NCI-H1417 treated with DMSO at 0.1 percent for 48 hours (cell line): ENCODE measurements at places on chromosomes 2 and 18.
A peak's percentile ranks its signal among the peaks of the same experiment; 100 is the strongest.

- DNase-seq, result no peak
Measured at GRCh38 chr2:145631561-145631960, 1111.6 kb upstream of the ZEB2 start.

DNA sequence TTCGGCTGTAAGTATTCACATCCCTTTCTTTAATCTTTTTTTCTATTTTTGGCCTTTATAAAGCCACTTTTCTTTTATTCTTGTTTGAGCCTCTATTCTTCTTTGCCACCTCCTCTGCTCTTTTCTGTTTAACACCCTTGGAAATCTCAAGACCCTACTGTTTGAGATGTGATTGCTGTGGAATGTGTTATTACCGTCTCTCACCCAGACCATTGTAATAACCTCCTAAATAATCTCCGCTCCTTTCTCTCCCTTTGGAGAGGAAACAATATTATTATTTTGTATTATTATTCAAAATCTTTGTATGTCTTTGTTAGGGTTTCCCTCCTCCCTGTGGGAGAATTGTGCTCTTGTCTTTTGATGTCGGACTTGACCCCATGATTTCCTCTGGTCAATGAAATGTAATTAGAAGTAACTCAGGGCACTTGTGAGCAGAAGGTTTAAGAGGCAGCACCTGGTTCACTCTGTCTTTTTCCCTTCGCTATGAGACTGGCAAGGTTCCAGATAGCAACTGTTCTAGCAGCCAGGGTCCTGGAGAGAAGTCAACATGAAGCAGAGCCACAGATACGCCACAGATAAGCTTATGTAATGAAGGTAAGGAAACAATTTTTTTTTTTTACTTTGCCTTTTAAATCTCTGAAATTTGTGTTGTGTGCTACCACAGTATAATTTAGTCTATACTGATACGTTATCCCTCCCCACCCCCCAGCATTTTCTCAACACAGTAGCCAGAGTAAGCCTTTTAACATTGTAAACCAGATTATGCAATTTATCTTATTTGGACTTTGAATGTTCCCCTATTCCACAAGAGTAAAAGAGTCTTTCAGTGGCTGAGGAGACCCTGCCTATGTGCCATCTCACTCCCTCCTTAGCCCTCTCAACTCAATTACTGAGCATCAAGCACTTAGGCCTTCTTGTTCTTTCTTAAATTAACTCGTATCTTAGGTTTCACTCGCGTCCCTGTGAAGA, 601.2 kb upstream of the ZNF804A start:
- peak; percentile 50 for DNase-seq

- DNase-seq, result no peak
Measured at GRCh38 chr2:74379851-74380789, at the start of gene DCTN1. Gene DCTN1 (minus strand): TSS chr2:74380311. CDS start chr2:74380037, 274 bp downstream.

DNA sequence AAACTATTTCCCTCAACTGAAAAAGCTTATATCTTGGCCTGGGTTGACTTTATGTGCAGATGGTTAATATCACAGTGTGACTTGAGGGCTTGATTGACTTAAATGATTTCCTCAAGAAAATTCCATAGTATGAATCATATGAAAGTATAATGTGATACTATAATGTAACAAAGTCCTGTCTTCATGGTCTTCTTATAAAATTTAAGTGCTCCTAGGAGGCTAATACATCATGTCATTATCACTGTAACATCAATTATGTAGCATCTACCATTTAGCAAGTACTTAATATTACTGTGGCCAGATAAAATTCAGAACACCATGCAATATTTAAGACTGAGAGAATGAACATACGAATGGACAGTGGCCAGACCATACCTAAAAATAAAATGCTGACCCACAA, 276.1 kb downstream of the RIT2 start:
- DNase-seq, result no peak

DNA sequence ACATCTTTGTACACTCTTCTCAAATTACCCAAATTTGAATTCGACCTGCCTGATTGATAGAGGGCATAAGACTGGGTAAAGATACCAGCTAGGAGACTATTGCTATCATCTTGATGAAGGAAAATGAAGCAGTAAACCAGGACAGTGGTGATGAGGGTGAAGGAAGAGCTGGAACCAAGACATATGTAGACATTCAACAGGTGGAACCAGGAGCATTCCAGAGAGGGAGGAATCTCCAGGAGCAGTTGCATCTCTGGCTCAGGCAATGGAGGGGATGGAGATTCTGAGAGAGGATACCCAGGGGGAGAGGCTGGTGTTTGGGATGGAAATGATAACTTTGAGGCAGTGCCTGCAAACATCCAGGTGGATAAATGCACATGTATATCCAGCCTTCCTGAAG, 41.6 kb downstream of the SDC1 start:
- no peak for DNase-seq

GRCh38 chr2:8876628-8877027, 39.2 kb upstream of the KIDINS220 start:
- DNase-seq, result no peak

DNA sequence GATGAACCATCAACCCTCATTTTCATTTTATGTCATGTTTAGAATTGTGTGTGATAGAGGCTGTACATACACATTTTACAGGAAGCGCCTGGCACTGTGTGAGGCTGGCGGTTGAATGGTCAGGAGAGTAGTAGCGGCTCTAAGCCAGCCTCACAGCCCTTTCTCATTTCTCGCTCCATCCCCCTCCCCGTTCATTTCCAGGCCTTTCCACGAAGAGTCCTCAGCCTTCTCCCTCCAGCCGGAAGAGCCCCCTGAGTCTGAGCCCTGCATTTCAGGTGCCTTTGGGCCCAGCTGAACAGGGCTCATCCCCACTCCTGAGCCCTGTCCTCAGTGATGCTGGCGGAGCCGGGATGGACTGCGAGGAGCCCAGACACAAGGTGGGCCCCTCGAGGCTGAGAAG, 51.8 kb downstream of the STK25 start:
- DNase-seq, result no peak

GRCh38 chr2:11585071-11585470, 51.2 kb downstream of the GREB1 start:
- DNase-seq, result no peak

GRCh38 chr18:55018602-55019001, 59.3 kb upstream of the CCDC68 start:
- no peak for DNase-seq

DNA sequence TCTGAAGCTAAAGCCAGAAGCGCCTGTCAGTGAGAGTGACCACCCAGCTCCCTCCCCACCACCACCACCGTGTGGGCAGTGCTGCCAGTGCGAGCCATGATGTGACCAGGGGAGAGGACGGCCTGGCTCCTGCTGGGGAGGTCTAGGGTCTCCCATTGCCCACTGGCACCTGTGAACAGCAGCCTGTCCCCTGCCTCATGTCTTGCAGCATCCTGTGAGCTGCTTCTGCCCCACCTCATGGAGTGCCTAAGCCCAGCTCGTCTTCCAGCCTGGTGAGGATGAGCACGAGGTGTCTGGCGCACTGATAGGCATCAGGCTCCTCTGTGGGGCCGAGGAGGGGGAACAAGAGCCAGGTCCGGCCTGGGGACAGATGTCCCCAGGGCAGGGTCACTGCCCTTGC, 61.4 kb downstream of the FAM168B start:
- no peak for DNase-seq

DNA sequence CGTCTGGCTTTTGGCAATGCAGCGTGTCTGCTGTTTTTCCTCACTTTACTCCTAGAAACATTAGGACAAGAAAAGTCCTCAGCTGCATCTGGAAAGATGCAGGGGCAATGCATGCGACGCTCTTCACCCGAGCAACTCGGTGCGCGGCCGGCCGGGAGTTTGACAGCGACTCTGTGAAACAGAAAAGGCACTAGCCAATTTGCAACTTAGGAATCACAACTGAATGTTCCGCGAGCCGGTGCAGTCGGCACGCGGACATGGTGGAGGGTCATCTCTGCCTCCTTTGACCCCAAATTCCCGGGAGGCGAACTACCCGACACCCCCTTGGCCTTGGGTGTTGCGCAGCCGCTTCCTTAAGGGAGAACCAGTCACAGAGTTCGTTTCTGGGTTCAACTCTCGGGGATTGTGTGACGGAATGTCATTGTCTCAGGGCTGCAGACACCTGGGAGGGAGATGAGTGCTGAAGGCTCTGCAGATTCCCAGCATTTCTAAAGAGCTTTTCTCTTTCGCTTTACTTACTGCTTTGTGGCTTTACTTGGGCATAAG, 9.8 kb downstream of the NR4A2 start:
- no peak for DNase-seq

- no peak for DNase-seq
Measured at GRCh38 chr2:238513346-238513745, 86.6 kb downstream of the ASB1 start.

DNA sequence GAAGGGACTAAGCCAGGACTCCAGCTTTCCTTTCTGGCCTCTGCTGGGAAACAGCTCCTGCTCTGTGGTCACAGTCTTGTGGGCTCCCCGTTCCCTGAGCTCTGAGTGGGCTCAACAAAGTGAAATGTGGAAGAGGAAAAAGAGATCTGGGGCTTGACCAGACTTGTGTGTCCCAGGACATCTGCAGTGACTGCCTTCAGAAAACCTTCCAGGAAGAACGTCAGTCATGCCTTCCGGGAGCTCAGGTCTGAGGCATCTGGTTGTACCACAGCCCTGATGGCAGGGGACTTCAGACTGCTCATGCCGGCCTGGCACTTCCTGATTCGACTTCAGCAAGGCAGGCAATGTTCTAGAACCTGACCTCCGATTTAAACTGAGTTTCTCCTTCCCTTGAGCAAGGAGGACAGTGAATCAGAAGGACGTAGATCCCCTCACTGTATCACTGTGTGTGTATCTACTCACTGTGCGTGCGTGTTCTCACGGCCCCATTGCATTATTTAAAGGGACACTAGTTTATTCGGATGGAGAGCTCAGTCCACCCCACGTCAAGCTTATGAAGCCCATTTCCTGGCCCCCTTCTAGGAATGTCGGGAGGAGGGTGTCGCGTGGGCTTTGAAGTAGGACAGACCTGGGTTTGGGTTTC, 548 bp upstream of the FBLN7 start:
- DNase-seq, result no peak

GRCh38 chr2:138516030-138516704, 14.6 kb downstream of the SPOPL start:
- DNase-seq, result no peak
